Thyroid gland (tissue), 4 donors: ENCODE measurements at places on chromosomes 2 and 18. TPM values are rescaled to one million over a fixed set of nuclear protein-coding genes. Genes with fewer than 3 reads are reported as not detected.

DNA sequence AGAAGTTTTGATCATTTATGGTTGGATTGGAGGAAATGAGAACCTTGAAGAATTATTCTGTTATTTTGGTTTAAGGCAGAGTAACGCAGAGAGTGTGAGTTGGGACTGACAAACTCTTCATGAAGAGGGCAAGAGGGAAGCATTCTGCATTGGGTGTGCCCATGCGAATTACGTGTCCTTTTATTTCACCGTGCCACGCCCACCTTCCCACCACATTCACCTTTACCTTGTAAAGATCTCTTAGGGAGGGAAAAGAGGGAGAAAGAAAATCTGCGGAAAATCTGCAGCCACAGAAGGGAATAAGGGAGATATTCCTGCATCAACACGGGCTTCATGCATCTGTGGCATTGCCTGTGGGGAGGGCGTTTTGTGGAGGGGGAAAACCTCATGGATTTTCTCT, 31.8 kb downstream of the SLC9A4 start:
- no peaks in the 10 kb centered on the region for H3K27me3 ChIP-seq
- no peak overlapping the region for H3K4me3 ChIP-seq

DNA sequence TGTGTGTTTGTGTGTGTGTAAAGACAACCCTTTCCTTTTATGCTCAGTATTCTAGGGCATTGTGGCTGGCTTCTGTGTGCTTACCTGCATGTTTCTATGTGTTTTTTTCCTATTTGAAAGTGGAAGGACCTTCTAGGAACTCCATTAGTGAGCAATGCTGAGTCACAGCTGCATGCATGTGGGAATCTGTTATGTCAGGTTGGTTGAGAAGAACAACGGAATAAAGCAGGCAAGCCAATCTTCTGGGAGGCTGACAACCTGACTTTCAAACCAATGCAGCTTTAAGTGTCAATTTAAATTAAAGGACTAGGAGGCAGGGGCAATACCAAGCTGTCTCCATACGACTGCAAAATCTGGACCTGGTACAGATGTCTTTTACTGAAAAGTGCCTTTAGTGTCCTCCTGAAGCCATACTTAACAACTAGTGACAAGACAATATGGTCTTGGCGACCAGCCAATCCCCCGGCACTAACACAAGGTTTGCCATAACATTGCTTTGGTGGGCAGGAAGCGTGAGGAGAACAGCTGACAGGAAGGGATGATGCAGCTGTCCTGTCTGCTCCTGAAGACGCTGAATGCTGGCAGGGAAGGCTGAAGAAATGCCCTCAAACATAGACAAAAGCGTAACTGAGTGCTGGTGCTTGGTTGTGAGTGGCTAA, 514.7 kb upstream of the CDH7 start:
- H3K27me3 ChIP-seq, result no peaks in the 10 kb centered on the region
- no peak overlapping the region for H3K27ac ChIP-seq
- H3K4me1 ChIP-seq, result no peaks in the 10 kb centered on the region
- no peaks in the 10 kb centered on the region for H3K36me3 ChIP-seq
- no peak overlapping the region for H3K4me3 ChIP-seq
- DNase-seq, result peak; percentile 5

DNA sequence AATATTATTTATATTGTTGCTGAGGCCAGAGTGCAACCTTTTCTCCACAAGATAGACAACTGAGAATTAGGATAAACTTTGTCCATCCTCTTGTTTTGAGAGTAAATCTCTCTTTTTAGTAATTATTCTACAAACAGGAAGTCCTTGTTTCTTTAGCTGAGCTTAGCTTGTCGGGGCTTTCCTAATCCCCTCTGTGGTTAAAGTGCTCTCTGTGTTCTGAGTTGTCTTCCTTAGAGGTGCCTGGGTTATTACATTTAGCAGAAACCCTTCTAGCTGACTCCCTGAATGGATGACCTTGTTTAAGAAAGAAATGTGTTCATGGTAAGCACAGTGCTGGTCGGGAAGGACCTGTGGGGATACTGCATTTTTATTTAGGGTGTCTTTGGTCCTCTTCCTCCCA, 12.7 kb downstream of the USP39 start:
- DNase-seq, result no peak
- H3K36me3 ChIP-seq, result peaks cover 62% of the 10 kb centered on the region
- H3K4me1 ChIP-seq, result no peaks in the 10 kb centered on the region
- H3K27ac ChIP-seq, result no peak overlapping the region

DNA sequence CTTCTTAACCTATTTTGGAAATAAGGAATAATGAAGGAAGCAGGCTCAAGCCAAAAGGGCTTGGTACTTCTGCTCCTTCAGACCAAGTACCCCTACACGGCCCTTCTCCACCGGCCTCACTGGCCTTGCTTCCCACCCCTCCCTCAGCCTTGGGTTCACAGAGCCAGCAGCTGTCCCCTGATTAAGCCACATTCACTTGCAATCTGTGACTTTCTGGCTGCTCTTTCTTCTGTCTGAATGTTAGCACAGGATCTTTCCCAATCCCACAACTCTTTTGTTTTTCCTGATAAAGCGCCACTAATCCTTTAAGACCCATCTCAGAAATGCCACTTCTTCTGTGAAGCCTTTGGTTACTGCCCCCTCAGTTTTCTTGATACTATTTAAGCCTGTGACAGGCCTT, 52.4 kb downstream of the REEP1 start:
- DNase-seq, result no peak
- H3K36me3 ChIP-seq, result no peaks in the 10 kb centered on the region
- H3K27me3 ChIP-seq, result no peaks in the 10 kb centered on the region
- H3K4me1 ChIP-seq, result peaks cover 14% of the 10 kb centered on the region

G6PC2 gene
- total RNA-seq, result not detected
